T-cell (primary cell): ENCODE measurements at places on chromosomes 16 and 17. TPM values are rescaled to one million over a fixed set of nuclear protein-coding genes. Genes with fewer than 3 reads are reported as not detected.
A peak's percentile ranks its signal among the peaks of the same experiment; 100 is the strongest.

XYLT1 gene
- 70.6 TPM for total RNA-seq

SDR42E2 gene
- 0.29 TPM for total RNA-seq

LGALS3BP gene
- total RNA-seq: 49.5 TPM

CEP295NL gene
- total RNA-seq: 0.41 TPM

DNAI2 gene
- total RNA-seq: 1.5 TPM

CCL8 gene
- total RNA-seq: not detected

FAHD1 gene
- 15.3 TPM for total RNA-seq

DNA sequence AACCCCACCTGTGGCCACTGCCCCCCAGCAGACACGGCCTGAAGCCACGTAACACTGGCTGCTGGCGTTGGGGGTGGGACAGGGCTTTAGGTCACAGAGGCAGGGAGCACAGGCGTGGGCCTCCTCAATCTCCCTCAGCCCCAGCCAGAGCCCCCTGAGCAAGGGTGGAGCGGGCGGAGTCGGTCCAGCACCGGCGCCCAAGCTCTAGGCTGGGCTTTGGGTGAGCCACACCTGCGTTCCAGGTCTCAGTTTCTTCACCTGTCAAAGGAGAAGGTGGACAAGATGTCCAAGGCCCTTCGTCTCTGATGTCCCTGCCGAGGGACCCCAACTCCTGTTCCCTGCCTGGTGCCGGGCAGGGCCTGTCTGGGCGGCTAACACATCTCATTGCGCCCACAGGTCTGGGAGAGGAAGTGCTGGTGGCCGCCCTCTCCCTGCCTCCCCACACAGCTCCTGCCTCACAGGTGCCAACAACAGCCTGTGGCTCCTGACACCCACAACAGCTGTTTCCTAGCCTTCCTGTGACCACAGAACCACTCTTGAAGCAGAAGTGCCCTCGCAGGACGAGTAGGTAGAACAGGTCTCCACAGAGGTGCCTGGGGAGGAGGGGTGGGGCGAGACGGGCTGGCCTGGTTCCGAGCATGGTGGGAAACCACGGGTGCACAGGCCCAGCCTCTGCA lies 12.0 kb downstream of the FAM83G start:
- no peaks in the 10 kb centered on the region for H3K36me3 ChIP-seq
- H3K4me1 ChIP-seq: peaks cover 35% of the 10 kb centered on the region
- no peak overlapping the region for H3K27ac ChIP-seq
- no peak overlapping the region for H3K4me3 ChIP-seq
- peak; percentile 36 for DNase-seq
- H3K27me3 ChIP-seq: no peaks in the 10 kb centered on the region

DNA sequence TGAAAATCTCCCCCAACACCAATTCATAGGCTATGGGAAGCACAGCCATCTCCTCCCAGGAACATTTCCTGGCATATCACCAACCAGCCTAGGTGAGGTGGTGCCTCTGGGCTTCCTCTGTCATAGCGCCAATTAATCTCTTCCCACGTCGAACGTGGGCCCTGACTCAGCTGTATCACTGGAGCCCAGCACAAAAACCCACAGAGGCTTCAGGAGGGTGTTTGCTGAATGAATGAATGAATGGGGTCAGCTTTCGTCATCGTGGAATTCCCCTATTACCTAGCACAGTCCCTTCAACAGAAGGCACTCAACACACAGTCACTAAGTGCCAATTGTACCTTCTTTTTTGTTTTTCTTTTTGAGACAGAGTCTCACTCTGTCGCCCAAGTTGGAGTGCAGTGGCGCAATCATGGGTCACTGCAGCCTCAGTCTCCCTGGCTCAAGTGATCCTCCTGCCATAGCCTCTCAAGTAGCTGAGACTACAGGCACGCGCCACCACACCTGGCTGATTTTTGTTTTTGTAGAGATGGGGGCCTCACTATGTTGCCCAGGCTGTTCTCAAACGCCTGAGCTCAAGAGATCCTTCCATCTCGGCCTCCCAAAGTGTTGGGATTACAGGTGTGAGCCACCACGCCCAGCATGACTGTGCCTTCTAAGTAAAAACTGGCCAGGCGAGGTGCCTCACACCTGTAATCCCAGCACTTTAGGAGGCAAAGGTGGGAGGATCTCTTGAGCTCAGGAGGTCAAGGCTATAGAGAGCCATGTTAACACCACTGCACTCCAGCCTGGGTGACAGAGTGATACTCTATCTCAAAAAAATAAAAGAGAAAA lies 4.1 kb downstream of the ZNF688 start:
- H3K27ac ChIP-seq: peak overlapping the region; percentile 93
- H3K36me3 ChIP-seq: no peaks in the 10 kb centered on the region
- no peaks in the 10 kb centered on the region for H3K27me3 ChIP-seq
- H3K4me3 ChIP-seq: no peak overlapping the region
- peaks cover 23% of the 10 kb centered on the region for H3K4me1 ChIP-seq

DNA sequence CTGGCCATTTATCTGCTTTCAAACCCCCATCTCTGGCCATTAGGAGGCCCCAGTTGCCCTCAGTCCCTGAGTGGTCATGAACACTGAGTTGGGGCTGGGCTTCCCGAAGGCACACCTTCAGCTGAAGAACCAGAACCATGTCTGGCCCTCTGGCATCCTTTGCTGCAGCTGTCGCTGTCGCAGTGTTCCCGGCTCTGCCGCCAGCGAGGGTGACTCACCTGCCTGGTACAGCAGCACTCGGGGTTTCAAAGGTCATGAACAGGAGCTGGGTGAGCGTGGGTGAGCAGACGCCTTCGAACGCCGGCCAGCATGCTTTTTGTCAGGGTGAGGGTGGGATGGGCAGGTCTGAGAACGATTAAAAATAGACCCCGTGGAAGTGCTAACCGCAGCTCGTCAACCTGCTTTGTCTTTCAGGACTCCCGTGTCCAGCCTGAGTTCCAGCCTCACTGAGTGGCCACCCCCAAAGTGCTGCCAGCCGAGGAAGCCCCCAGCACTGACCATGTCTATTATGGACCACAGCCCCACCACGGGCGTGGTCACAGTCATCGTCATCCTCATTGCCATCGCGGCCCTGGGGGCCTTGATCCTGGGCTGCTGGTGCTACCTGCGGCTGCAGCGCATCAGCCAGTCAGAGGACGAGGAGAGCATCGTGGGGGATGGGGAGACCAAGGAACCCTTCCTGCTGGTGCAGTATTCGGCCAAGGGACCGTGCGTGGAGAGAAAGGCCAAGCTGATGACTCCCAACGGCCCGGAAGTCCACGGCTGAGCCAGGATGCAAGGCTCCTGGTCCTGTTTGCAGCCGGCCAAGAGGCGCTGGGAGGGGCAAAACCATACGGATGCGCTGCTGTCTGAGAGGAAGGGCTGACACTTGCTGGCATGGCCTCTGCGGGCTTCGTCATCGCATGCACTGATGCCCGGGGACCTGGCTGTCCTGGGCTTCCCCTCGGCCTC lies 7.6 kb downstream of the SNN start:
- H3K4me1 ChIP-seq: peaks cover 23% of the 10 kb centered on the region
- H3K36me3 ChIP-seq: peaks cover 13% of the 10 kb centered on the region
- no peak for DNase-seq
- H3K27me3 ChIP-seq: no peaks in the 10 kb centered on the region
- no peak overlapping the region for H3K4me3 ChIP-seq

DNA sequence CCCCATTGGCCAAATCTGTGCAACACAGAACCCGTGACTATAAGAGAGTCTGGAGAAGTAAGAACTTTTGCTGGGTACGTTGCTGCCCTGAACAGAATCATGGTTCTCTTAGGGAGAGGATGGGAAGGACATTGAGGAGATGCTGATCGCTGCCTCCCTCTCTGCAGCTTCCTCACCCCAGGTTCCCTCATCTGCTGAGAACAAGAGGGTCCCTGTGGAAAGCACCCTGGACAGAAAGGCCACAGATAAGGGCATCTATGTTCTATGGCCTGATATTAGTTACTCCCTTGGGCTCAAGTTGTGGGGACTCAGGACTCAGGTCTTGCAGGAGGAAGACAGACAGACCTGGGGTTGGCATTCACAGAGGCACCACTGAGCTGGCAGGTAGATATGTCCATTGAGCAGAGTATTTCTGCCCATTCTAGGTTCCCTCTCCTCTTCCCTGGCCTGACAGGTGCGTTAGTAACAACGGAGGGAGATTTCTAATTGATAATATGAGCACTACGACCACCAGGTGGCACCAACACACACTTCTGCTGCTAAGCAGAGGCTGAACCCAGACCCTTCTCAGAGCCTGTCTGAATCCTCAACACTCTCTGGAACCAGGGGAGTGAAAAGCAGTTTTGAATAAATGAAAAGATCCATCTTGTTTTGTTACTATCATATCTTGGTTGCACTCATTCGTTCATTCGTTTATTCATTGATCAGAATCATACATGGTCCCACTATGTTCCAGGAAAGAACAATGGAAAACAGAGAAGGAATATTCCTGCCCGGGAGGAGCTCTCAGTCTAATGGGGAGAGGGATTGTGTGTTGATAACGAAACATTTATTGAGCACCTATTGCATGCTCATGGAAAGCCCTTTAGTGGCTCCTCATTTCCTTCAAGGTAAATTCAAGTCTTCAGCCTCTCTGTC lies 56.4 kb downstream of the SLC6A2 start:
- no peak overlapping the region for H3K4me3 ChIP-seq
- H3K27me3 ChIP-seq: peaks cover 28% of the 10 kb centered on the region
- H3K4me1 ChIP-seq: no peaks in the 10 kb centered on the region
- H3K27ac ChIP-seq: no peak overlapping the region

- H3K27me3 ChIP-seq: no peaks in the 10 kb centered on the region
- H3K4me1 ChIP-seq: no peaks in the 10 kb centered on the region
- H3K36me3 ChIP-seq: no peaks in the 10 kb centered on the region
Observed at GRCh38 chr17:58741121-58741625, 14.5 kb upstream of the PPM1E start.

- H3K27me3 ChIP-seq: no peaks in the 10 kb centered on the region
- no peak for DNase-seq
- no peaks in the 10 kb centered on the region for H3K36me3 ChIP-seq
- no peaks in the 10 kb centered on the region for H3K4me1 ChIP-seq
- H3K4me3 ChIP-seq: no peak overlapping the region
Observed at GRCh38 chr17:67700037-67700724, 17.6 kb upstream of the NOL11 start.
